ENCODE measurements at places on chromosomes 11 and 22.

- DNase-seq: no peak
Measured at GRCh38 chr22:36929621-36930020, 16.2 kb downstream of the CSF2RB start.

GRCh38 chr11:69398529-69399492, 82.7 kb upstream of the LINC01488 start:
- no peak for DNase-seq

GRCh38 chr11:75524665-75525432, 892 bp downstream of the GDPD5 start:
- DNase-seq: no peak

GRCh38 chr22:46035380-46035741, 58.4 kb upstream of the WNT7B start:
- DNase-seq: no peak

- no peak for DNase-seq
Measured at GRCh38 chr11:116835042-116835772, 2.2 kb downstream of the APOA1 start.

DNA sequence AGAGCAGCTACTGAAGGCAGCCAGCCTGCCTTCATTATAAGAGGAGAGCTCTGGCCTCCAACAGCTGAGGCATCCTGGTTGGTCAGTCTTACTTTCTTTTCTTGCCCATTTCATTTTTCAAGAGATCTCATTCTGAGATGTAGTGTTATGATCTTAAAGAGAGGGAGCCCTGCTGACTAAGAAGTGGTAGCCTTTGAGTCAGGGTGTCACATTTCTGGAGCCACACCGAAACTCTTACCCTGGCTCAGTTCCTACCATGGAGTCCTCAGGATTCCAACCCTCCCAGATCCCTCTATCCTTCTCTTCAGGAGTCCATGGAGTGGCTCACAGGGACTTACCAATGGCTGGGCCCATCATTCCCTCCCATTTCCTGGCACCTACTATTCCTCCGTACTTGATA, 386.1 kb upstream of the LARGE1 start:
- DNase-seq: no peak

DNA sequence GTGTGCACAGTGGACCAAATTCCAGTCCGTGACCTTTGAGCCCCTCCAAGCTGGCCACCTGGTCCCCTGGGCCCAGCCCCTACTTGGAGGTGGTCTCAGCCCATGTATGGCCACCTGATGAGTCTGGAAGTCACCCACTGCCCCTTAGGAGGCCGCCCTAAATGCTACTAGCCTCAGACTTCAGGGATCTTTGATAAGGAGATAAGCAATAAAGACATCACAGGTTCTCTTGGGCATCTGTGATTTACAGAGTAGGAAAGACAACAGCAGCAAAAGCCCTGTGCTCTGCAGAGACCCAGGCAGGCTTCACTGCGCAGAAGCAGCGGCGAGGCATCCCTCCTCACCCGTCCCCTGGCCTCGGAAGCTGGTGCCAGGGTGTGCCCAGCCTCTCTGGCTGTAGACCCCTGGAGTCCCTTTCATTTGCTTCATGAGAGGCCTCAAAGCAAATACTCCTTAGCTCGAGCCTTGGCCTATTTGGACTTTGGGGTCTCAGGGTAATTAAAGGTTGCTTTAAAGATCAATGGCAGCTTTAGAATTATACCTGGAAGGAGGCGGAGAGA, 360.1 kb downstream of the TBC1D22A start:
- no peak for DNase-seq

DNA sequence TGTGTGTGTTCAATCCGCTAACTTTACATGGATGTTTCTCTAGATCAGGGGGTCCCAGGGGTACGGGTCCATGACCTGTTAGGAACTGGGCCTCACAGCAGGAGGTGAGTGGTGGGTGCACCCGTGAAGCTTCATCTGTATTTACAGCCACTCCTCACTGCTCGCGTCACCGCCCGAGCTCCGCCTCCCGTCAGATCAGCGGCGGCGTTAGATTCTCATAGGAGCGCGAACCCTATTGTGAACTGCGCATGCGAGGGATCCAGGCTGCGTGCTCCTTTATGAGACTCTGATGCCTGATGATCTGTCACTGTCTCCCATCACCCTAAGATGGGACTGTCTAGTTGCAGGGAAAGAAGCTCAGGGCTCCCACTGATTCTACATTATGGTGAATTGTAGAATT, 31.9 kb downstream of the MRGPRD start:
- DNase-seq: no peak

DNA sequence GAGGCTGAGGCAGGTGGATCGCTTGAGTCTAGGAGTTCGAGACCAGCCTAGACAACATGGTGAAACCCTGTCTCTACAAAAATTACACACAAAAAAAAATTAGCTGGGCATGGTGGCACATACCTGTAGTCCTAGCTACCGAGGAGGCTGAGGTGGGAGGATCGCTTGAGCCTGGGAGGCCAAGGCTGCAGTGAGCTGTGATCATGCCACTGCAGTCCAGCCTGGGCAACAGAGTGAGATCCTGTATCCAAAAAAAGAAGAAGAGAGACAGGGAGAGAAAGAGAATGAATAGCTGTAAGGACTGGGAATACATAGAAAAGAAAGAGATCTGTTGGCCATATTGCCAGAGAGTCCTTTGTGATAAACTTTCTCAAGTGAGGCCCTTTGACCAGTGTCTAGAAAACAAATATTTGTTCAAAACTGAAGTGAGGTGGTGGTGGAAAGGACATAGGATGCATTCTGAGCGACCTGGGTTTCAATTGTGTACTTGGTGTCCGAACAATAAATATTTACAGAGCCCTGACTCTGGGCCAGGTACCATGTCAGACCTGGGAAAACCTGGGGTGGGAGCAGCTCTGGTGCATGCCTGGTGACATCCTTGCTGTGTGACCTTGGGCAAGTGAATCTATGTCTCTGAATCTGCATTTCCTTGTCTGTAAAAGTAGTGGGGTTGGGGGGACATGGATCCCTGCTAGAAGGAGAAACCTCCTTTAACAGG, 89.6 kb upstream of the CRYBB3 start:
- no peak for DNase-seq

GRCh38 chr11:86222081-86222480, 22.5 kb upstream of the EED start:
- no peak for DNase-seq

- DNase-seq: no peak
Measured at GRCh38 chr11:62138630-62139425, 15.0 kb downstream of the INCENP start.

DNA sequence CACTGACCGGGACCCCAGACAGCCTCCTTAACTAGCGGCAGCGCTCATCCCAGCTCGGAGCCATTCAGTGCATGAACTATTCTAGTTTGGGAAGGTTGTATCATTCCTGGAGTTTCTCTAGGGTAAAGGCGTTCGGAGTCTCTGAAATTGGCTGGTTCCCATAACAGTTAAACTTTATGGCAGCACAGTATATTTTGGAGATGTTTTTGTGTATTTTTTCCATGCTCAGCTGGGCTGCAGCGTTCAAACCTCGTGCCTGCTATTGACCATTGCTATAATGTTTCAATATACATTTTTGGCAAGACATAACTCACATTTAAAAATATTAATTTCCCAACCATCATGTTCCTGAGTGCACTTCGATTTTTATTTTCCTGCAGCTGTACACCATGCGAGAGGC, 169.7 kb downstream of the ST3GAL4 start:
- no peak for DNase-seq

DNA sequence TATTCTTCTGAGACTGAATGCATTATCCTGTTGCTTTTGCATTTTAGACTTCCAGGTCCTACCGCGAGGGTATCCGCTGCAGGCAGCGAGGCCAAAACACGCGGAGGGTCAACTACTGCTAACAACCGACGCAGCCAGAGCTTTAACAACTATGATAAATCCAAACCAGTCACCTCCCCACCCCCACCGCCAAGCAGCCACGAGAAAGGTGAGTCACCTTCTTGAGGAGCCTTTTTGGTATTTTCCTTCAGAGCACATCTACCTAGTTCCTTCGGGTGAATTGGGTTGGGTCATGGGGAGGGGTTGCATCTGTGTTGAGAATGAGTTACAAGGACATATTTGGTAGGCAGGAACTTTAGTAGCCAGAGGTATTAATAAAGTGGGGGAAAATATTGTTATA, 179.8 kb downstream of the NAV2 start:
- no peak for DNase-seq

DNA sequence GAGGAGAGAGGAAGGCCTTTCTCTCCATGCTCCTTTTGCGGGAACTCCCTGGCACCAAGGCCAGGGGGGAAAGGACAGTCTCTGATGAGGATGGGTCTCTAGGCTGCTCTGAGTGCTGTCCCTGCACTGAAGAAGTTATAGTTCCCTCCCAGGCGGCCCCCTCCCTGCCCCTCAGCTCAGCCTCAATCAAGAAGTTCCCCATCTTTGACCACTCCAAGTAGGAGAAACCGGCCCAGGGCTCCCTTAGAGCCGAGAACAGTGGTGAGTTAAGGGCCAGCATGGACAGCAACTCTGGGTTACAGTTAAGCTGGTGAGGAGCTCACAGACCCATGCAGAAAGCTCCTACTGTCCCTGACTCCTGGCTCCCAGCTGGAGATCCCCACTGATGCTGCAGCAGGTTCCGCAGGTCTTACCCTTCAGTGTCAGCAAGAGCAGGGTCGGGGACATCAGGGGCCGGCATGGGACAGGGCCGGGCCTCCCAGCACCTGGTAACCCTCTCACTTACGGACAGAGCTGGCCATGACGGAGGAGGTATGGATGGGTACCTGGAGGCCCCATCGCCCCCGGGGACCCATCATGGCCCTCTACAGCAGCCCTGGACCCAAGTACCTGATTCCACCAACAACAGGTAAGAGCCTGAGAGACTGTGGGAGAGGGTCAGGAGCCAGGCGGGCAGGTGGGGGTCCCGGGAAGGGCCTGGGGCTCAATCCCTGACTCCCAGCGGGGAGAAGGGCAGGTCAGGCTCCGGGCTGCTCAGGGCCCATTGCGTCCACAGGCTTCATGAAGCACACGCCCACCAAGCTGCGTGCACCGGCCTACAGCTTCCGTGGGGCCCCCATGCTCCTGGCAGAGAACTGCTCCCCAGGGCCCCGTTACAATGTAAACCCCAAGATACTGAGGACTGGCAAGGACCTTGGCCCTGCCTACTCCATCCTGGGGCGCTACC, 4.2 kb downstream of the SCGB1C1 start:
- DNase-seq: no peak

DNA sequence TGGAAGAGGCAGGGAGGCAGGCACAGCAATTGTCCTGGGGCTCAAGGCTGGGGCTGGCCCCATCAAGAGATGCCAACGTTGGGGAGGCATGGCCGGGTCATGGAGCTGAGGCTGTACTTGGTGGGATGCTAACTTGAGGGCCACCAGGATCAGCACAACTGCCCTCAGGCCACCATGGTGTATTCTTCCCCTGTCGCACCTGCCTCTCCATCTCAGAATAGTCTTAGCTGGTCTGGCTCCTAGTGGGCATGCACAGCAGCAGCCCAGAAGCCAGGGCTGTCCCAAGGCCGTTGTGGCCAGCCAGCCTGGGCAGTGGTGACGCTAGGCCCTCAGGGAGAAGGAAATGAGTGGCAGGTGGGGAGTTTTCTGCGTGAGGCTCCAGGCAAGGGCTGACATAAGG, 91.3 kb downstream of the DHCR7 start:
- no peak for DNase-seq

DNA sequence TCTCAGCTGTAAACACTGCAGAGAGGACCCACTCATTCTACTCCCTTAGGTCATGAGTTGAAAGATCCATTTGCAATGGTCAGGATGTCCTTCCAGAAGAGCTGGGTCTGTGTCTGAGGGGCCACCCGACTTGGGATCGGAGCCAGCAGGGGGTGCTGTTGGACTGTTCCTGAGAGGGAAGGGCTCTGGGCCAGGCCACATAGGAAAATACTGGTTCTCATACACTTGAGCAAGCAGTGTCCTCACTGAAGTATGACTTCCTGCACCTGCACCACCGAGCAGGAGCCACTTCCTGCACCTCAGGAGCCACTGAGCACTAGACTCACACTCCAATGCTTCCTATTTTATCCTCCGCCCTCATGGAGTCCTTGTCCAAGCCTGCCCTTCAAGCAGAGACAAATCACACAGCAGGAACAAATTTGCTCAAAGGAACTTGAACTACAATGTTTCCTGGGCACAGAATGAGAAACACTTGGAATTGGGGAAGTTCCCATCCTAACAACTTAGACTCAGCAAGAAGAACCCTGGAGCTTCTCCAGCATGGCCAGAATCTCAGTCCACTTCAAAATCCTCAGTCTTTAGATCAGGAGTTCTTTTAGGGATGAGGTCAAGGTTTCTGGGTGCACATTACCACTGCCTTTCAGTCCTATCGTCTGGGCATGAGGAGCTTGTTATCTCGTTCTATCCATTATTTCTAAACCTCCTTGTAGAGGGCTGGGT, 36.6 kb upstream of the VPREB1 start:
- peak; percentile 58 for DNase-seq

- no peak for DNase-seq
Measured at GRCh38 chr11:60864856-60865513, 2.4 kb upstream of the ZP1 start.

DNA sequence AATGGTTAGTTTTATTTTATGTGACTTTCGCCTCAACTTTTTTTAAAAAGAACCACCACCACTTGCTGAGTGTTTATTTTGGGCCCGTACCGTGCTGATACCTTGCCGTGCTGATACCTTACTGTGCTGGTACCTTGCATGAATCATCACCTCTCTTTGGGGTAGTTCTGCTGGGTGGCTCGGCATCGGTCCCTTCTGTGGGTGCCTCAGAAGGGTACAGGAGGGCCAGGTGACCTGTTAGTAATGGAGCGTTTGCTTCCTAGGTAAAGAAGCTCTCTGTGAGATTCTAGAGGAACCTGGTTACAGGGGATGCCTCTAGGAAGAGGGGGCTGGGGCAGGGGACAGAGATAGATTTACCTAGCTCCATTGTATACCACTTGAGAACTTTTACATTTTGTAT, 17.1 kb downstream of the TOM1 start:
- no peak for DNase-seq

DNA sequence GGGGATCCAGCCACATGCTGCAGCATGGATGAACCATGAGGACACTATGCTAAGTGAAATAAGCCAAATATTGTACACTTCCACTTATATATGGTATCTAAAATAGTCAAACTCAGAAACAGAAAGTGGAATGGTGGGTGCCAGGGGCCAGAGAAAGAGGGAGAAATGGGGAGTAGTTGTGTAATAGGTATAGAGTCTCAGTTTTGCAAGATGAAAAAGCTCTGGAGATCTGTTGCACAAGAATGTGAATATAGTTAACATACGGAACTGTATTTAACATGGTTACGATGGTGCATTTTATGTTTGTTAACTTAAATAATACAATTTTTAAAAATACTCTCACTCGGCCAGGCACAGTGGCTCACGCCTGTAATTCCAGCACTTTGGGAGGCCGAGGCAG, 21.2 kb downstream of the GDPD5 start:
- DNase-seq: no peak

DNA sequence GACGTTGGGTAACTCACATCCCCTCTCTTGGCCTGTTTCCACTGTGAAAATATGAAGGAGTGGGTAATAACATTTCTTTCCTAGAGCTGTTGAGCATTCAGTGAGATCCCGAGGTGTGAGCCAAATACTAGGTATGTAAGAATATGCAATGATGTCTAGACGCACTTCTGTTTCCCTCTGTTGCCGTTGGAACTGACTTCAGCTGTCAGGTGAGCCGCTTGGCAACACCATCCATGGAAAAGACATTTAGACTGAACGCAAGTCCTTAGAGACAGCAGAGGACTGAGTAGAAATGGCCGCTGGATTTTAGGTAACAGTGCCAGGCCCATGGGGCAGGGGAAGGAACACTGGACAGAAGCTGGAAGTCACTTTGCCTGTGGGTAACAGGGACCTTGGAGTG, 29.5 kb upstream of the SHANK2 start:
- DNase-seq: no peak

All from activated CD8-positive, alpha-beta memory T cell treated with anti-CD3 and anti-CD28 coated beads for 4 hours (primary cell).